ENCODE measurements at places on chromosomes 2 and 18. TPM values are rescaled to one million over a fixed set of nuclear protein-coding genes. Genes with fewer than 3 reads are reported as not detected.
A peak's percentile ranks its signal among the peaks of the same experiment; 100 is the strongest.

Gene SERPINB5
- 0.07 TPM for total RNA-seq

Gene ATP6V1C2
- 0.42 TPM for total RNA-seq

Gene LOXHD1
- 0.07 TPM for total RNA-seq

Gene COL3A1
- not detected for total RNA-seq

Gene CROCC2
- total RNA-seq = not detected

Gene ASAP2
- 5.2 TPM for total RNA-seq

Gene SCN7A
- not detected for total RNA-seq

Gene DCDC2C
- total RNA-seq = not detected

GRCh38 chr2:198374375-198375082 is 570.1 kb downstream of the PLCL1 start:
- DNase-seq = peak; percentile 3

DNA sequence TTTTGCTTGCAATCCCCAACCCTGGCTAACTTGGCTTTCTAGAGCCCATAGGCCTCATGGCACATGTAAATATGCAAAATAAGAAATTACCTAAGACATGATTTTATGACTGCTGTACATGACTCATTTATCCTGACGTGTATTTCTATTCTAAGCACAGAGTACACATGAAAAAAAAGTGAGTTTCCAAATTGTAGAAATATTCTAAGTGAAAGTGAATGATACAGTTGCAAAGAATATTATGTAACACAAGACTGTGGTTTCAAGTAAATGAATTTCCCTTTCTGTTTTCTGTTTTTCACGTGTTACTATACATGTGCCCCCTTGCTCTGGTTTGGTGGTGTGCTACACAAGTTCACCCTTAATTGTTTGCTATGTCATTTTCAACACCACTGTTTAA is 162.4 kb downstream of the LRP1B start:
- DNase-seq = no peak

GRCh38 chr2:98506881-98507280 is 62.2 kb downstream of the INPP4A start:
- no peak for DNase-seq

DNA sequence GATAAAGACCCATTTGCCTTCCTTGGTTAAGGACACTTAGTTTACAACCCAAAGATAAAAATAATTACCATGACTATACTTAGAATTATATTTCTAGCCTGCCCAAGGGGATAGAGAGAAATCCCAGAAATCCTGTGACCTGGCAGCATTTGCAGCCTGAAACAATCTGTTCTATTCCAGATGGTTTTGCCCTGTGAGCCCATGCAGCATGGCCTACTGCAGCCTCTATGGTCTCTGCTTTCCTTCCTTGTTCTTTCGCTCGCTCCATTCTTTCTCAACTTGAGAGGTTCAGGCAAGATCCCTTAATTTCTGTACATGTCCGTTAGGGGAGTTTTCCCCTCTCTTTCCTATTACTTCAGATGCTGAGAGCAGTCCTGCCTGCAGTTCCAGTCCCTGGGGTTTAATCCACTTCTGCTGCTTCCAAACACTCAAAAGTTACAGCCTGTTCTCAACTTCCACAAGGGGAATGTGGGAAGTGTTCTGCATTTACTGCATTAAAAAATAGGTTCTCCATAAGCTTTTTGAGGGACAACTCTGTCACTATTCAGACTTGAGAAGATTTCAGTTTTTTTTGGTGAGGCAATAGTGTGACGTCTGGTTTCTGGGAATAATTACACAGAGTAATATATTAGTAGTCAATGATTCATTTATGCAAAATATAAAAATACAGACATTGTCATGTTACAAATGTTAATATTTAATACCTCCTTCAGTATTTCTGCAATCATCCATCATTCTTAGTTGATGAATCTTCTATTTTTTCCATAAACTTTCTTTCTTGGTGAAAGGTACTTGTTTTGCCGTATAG is 80.3 kb downstream of the CDCA7 start:
- no peak for DNase-seq

GRCh38 chr2:227789803-227790202 is 23.8 kb upstream of the CCL20 start:
- no peak for DNase-seq

DNA sequence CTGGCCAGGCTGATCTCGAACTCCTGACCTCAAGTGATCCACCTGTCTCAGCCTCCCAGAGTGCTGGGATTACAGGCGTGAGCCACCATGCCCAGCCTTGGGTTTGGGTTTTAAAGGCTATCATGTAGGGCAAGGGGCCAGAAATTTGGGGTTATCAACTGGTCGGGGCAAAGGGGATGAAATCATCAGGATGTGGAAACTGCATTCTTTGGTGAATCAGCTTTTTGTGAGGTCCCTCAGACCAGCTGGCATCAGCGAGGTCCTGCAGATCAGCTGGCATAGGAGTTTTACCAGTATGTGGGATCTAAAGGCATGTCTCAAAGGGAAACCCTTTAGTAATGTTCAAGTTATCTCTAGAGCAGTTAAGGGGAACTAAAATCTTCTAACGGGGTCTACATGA is 6.4 kb upstream of the GEMIN6 start:
- DNase-seq = no peak

DNA sequence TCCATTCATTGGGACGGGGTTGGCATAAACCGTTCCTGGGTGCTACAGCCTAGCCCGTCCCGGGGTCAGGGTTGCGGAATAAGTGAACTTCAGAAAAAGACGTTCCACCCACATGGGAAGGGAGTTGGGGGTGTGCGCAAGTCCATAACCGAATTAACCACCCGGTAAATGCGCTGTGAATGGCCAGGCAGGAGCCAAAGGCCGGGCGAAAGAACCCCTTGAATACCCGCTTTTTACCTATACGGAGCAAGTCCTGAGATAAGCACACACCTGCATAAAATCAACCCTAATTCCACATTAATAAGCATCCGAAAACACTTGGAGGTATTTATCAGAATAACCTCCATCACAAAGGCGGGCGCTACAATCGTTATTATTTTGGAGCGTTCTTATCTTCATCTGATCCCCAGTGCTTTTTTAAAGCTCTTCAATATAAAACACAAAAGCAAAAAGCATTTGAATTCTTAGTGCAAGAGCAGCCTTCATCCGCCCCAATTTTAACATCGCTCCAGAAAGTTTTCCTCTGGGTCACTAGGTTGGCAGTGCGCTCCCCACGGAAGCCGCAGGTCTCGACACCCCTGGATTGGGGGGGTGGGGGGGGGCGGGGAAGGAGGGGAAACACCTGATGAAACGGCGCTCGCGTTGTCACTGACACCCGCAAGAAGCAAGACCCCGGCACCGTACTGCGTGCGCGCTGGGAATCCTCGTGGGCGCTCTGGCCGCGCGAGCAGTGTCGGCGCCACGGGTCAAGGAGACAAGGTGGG is 1.2 kb downstream of the SATB2 start:
- peak; percentile 54 for DNase-seq

DNA sequence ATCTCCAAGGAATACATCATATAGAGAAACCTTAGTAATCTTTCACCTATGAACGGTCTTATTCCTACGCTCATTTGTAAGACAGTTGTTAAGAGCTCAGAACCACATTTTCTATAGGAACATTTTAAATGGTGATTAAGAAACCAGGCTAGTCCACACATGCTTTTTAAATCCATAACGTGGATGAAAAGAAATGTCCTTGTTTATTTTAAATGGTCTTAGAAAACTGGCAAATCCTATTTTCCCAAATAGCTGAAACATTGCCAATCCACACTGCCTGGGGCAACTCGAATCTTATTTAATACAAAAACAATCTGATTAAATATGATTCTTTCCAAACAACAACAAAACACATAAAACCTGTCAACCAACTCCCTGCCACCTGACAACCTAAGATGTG is 23.7 kb downstream of the METTL8 start:
- no peak for DNase-seq

GRCh38 chr2:39540414-39540813 is 103.3 kb upstream of the MAP4K3 start:
- DNase-seq = no peak

- no peak for DNase-seq
Observed at GRCh38 chr18:31596081-31596872, 4.6 kb downstream of the TTR start.

DNA sequence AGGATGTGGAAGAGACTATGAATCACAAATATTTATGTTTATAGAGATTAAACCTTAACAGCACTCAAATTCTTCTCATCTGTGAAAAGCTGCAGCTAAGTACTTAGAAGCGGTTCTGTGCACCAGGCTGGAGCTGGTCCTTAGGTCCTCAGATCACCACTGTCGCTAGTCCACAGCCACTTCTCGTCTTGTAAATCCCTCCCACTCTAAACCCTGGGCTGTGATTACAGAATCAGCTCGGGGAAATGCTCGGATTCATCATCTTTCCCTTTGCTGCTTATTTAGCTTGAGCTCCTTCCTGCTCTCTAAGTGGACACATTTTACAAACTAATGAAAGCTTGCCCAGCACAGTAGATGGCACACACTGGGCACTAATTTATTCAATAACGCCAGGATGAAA is 61.7 kb downstream of the RNF152 start:
- no peak for DNase-seq

GRCh38 chr2:119234021-119235019 is 10.7 kb downstream of the STEAP3 start:
- peak; percentile 91 for DNase-seq

DNA sequence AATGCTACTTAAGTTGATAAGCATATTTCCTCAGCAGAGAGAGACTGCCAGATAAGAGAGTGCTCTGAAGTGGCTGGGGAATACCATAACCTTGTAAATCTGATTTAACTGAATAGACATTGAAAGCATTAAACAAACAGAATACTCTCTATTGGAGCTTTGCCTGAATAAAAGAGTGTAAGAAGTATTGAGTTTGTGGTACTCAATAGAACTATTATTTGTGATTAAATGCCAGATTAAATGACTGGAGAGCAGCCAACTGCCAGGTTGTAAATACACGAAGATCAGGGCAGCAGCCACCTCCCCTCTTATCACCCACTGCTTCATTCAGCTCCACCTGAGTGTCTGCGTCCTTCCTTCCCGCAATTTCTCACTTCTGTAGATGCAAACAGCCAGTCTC is 373.6 kb downstream of the DCDC2C start:
- DNase-seq = no peak

Measured in H7 (cell line).